ENCODE measurements at places on chromosomes 5 and 9.
A peak's percentile ranks its signal among the peaks of the same experiment; 100 is the strongest.

- DNase-seq: no peak
Measured at GRCh38 chr5:172854451-172854871, 20.4 kb downstream of the ERGIC1 start.

DNA sequence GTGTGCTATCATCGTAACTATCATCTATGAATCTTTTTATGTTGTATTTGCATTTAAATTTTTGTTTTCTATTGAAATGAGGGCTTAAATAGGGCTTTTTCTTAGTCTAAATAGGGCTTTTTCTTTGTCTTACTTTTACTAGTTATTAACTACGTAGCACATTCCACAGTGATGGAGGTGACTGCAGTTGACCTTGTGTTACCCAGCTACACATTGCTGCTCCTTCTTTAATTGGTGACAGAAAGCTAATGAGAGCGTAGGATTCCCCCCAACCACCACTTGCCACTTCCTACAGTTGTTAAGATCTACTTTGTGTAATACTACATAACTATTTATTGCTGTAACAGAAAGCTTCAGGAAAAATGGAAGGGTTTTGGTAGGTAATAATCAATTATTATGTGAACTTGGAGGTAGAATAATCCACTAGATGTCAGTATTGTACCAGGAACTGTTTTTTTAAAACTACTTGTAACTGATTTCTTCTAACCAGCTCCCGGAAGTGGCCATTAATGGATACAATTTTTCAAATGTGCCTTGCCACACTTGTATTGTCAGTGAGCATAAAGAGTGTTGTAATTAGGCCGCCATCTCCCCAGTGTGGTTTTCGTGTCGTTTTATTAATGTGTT is 18.0 kb downstream of the MTRR start:
- peak; percentile 55 for DNase-seq

GRCh38 chr9:128882677-128883603 is 1.0 kb downstream of the LRRC8A start:
- DNase-seq: peak; percentile 47

GRCh38 chr5:67963789-67964519 is 251.6 kb upstream of the PIK3R1 start:
- DNase-seq: no peak

GRCh38 chr9:132935026-132935425 is 9.4 kb downstream of the TSC1 start:
- no peak for DNase-seq

DNA sequence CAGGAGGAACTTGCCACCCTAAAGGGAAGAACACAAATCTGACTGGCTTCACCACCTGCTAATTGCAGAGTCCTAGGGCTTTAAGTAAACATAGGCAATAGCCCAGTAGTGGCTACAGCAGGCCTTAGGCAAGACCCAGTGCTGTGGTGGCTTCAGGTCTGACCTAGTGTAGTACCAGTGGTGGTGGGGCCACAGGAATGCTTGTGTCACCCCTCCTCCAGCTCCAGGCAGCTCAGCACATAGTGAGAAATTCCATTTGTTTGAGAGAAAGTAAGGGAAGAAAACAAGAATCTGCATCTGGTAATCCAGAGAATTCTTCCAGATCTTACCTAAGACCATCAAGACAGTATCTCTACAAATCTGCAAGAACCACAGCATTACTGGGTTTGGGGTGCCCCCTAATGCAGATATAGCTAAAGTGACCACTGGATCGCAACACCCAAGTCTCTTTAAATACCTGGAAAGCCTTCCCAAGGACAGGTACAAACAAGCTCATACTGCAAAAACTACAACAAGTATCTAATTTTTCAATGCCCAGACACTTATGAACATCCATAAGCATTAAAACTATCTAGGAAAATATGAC is 102.6 kb upstream of the TRPM3 start:
- peak; percentile 49 for DNase-seq

- DNase-seq: peak; percentile 36
Measured at GRCh38 chr5:157714596-157714864, 16.7 kb upstream of the THG1L start.

DNA sequence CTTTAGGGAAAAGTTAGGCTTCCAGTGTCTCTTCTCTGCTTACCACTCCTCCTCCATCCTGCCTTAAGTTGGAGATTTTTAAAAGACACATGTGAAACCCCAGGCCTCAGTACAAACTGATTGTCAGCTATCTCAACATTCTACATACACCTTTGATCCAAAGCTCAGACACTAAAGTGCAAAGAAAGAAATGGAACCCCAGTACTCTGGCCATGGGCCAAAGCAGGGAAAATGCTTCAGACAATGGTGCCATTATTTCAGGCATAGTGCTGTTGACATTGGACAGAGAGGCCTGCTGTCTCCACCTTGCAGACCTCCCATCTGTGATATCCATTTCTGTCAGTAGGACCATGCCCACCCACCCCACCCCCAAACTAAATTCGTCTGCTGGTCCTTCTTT is 49.1 kb downstream of the G3BP1 start:
- no peak for DNase-seq

GRCh38 chr9:15213249-15213648 is 93.8 kb downstream of the TTC39B start:
- DNase-seq: no peak

GRCh38 chr9:32581512-32582143 is 8.7 kb upstream of the NDUFB6 start:
- DNase-seq: peak; percentile 77

GRCh38 chr5:119031011-119031886 is 39.6 kb upstream of the DMXL1 start:
- no peak for DNase-seq

- DNase-seq: no peak
Measured at GRCh38 chr5:157288405-157289163, 22.7 kb downstream of the CYFIP2 start.

GRCh38 chr9:106697750-106698502 is 165.0 kb upstream of the ZNF462 start:
- peak; percentile 23 for DNase-seq

DNA sequence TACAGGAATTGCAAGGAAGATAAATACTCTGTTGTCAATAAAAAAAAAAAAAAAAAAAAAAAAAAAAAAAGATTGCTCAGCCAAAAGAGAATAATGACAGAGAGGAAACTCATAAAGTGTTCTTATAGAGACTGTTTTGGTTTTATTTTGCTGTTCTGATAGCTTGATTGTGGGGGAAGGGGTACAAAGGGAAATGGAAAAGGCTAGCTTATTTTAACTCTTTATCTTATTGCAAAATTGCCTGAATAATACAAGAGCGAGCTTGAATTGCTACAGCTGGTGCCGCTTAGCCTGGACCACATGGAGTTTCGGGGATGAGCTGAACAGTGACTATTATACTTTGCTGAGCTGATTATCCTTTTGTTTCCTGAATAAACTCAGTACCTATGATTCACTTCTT is 31.0 kb upstream of the SHISAL2B start:
- no peak for DNase-seq

DNA sequence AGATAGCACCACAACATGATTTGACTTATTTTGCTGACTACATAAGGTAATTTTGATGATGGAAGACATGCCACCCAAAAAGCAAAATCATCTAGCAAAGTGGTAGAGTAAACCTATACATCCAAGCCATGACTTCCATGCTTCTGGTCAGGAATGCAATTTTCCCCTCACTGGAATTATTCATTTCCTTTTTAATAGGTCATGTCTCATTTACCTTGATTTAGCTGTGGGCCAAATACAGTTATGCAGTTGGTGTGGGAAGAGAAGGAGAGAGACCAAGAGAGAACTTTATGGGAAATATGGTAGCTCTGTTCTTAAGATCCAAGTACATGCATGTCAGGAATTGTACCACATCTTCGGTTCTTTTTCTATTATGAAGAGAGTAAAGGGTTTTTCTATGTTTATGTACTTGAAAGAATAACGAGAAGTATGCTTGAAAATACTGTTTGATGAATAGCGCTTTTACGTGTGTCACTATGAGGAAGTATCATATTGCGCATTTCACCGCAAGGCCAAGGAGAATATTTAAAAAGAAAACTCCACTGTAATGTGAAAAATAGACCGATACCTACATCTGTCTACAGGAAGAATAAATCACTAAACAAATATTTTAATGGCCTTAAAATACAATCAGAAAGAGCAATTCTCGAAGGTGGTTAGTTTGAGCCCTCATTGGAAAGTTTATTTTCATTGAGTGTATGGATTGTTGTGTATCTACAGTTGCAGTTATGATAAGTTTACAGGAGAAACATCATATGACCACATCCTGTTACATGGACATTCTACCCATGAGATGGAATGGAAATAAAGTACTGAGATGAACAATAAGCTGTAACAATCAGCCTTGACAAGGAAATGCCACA is 134.0 kb downstream of the FOXD1 start:
- DNase-seq: no peak

DNA sequence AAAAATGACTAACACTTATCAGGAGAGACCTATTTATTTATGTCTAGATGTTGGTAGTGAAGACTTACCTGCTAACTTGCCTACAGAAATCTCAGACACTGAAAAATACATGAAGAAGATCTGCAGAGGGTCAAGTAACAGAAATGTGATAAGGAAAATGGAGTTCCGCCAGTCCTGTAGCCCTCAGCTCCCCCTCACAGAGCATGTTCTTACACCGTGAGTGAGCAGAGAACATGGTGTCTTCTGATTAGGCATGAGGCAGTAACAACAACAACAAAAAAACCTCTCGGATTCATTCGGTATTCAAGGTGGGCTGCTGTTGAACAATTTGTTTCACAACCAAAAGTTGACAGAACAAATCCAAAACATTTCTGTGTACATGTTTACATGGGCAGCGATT is 162.0 kb upstream of the SNX2 start:
- DNase-seq: no peak
